ENCODE measurements at places on chromosomes 1 and 21.

GRCh38 chr1:12475947-12476346 lies 142.1 kb downstream of the DHRS3 start:
- DNase-seq, result no peak

DNA sequence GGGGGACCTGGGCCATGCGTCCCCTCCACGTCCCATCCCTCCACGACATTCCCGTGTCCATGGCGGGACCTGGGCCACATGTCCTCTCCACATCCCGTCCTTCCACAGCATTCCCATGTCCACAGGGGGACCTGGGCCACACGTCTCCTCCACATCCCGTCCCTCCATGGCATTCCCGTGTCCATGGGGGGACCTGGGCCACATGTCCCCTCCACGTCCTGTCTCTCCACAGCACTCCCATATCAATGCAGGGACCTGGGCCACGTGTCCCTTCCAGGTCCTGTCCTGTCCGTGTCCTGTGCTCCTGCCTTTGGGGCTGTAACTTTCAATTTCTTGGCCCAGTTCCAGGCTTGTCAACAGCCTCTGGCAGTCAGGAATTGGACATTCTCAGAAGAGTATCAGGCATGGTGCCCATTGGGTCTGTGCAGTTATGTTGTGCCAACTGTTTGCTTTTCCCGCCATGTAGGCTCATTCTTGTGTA lies 47.1 kb downstream of the WNT9A start:
- no peak for DNase-seq

- no peak for DNase-seq
These were observed 418.9 kb upstream of the PRMT6 start for GRCh38 chr1:106637566-106637965.

- no peak for DNase-seq
These were observed 15.4 kb upstream of the LCE5A start for GRCh38 chr1:152495066-152495675.

DNA sequence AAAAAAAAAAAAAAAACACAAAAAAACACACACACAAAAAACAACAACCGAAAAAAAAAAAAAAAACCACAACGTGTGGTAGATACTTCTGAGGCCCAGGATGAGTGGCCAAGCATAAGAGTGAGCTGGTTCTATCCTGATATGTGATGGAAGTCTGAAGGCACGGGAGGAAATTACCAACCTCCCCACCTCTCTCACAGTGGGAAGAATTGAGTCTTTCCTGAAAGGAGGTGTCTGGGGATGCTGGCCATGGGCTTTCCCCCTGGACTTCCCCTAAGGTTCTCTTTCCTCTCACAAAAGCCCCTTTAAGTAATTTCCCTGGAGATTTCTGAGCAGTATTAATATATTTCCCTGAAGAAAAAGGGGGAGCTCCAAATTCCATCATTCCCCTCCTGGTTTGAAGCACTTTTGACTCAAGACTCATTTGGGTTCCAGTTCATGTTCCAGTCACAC lies 5.2 kb downstream of the TMCC2 start:
- no peak for DNase-seq

DNA sequence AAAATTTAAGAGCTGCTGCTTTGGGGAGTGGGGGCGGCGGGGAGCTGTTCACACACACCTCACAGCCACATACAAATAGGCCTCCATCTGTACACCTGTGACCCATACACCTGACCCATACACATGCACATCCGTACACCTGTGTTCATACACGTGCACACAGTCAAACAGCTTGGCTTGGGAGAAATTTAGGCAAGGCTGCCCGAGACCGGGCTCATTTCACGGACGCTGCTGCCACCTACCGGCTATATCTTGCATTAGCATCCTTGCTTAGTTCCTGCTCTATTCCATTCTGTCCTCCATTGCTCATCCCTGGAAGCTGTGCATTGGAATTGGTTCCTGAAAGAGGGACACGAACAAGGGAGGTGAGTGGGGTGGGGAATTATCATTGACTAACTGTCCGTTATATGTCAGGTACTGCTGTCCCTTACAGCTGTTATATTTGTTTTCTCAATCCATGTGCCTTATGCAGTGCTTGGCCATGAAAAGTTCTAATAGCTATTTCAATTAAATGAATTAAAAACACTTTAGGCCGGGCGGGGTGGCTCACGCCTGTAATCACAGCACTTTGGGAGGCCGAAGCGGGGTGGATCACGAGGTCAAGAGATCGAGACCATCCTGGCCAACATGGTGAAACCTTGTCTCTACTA lies 37.1 kb upstream of the EPB41 start:
- DNase-seq, result no peak

DNA sequence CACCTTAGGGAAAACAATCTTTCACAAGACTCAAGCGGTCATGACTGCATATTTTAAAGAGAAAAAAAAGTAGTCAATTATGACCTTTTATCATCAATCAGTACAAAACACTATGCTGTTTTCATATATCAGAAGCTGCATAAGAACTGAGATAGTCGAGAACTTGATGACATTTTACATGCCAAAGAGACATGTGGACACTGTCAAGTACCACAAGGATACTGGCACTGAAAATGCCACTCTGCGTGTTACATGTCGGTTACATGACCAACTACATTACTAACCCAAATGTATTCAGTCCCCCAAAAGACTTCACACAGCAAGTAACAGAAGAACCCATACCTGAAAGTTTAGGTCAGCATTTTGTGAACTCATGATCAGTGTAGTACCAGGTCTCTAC lies 975.0 kb upstream of the ADGRL4 start:
- DNase-seq, result no peak

DNA sequence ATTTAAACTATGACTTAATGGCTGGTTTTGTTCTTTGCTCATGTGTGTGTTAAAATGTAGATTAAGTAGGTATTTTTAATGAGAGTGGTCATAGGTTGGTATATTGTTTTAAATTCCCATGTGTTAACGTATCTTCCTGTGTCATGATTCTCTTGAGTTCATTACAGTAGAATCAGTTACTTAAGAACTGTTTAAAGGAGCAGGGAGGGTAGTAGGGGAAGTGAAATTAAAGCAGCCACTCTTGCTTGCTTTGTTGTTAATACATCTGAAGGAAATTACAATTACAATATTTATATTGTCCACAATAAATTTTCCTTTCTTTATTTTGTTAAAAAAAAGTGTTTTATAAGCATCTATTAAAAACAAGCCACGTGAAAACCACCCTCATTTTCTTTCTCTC lies 119.2 kb upstream of the KIAA1614 start:
- DNase-seq, result no peak

- no peak for DNase-seq
These were observed 29.4 kb downstream of the BARHL2 start for GRCh38 chr1:90687747-90688146.

GRCh38 chr1:234943836-234944402 lies 184.7 kb downstream of the TOMM20 start:
- DNase-seq, result no peak

- no peak for DNase-seq
These were observed 158.1 kb upstream of the COA6 start for GRCh38 chr1:234214911-234215892.

Data from esophagus squamous epithelium (tissue), 5 donors.